ENCODE measurements at places on chromosomes 2 and 18.

- no peak for DNase-seq
These were observed 118.9 kb downstream of the CCDC102B start for GRCh38 chr18:68916734-68917133.

DNA sequence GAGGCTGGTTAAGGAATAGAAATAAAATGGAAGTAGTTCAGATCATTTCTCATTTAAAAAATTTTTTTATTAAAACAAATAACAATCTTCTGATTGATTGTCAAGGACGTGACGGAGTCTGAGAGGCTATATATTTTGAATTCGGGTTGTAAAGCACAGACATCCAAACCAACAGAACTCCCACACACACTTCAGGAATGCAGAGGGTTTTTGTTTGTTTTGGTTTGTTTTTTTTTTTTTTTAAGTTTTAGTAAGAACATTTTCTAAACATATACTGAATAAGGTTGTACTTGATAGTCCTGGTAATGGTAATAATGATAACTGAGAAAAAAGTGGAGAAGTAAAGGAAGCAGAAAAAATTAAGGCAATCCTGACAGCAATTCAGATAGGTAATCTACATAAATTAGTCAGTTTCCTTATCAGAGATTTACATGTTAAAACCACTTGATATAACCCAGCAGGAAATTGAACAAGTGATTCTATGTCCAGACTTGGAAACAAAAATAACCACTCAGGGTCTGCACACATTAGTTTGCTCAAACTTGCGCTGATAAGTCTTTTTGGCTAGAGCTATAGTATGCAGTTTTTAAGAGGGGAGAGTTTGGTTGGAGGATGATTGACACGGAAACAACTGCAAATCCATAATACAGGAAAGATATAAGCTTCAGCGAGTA is 51.5 kb upstream of the CTAGE1 start:
- no peak for DNase-seq

GRCh38 chr2:202530038-202530437 is 104.7 kb upstream of the FAM117B start:
- no peak for DNase-seq

- DNase-seq = no peak
These were observed 34.1 kb downstream of the TRABD2A start for GRCh38 chr2:84846741-84847142.

GRCh38 chr18:52451256-52451655 is 111.3 kb downstream of the DCC start:
- no peak for DNase-seq

- no peak for DNase-seq
These were observed 117.6 kb downstream of the TPGS2 start for GRCh38 chr18:36711014-36711725.

DNA sequence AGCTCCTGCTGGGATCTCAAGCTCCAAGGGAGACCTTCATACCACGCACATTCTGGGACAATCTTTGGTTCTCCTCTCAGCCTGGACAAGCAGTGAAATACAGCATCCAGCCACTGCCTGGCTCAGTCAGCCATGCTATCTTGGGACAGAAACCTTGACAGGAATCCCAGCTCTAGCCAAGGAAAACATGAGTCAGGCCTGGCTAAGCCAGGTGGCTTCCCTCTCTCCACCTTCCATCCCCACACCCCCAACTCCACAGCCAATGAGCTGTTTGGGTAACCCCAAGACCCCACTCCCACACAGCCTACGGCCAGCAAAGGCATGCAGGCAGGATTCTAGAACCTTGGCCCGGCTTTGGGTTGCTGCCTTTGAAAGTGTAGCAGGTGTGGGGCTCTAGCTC is 64.9 kb downstream of the MCFD2 start:
- DNase-seq = no peak

DNA sequence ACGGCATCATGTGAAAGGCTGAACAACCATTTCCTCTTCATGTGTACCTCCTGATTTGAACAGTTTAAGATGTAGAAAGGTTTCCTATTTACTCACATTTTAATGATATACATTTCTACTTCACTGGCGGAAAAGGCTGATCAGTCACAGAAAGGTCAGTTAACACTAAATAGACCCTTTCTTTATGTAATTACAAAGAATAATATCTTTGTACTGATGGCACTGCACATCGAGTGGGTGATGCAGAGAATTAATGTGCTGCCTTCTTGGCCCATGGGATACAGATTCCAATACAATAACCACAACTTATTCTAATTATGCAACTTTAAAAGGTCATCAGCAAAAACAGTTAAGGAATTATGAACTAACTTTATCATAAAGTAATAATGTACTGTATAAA is 328.5 kb upstream of the KLHL14 start:
- no peak for DNase-seq
